ENCODE measurements at places on chromosomes 2 and 18. TPM values are rescaled to one million over a fixed set of nuclear protein-coding genes. Genes with fewer than 3 reads are reported as not detected.

- no peaks in the 10 kb centered on the region for H3K27me3 ChIP-seq
- no peaks in the 10 kb centered on the region for H3K36me3 ChIP-seq
- H3K4me1 ChIP-seq: no peaks in the 10 kb centered on the region
- H3K27ac ChIP-seq: no peak overlapping the region
- DNase-seq: no peak
- H3K4me3 ChIP-seq: no peak overlapping the region
Observed at GRCh38 chr2:141055531-141055930, 1075.3 kb downstream of the LRP1B start.

DNA sequence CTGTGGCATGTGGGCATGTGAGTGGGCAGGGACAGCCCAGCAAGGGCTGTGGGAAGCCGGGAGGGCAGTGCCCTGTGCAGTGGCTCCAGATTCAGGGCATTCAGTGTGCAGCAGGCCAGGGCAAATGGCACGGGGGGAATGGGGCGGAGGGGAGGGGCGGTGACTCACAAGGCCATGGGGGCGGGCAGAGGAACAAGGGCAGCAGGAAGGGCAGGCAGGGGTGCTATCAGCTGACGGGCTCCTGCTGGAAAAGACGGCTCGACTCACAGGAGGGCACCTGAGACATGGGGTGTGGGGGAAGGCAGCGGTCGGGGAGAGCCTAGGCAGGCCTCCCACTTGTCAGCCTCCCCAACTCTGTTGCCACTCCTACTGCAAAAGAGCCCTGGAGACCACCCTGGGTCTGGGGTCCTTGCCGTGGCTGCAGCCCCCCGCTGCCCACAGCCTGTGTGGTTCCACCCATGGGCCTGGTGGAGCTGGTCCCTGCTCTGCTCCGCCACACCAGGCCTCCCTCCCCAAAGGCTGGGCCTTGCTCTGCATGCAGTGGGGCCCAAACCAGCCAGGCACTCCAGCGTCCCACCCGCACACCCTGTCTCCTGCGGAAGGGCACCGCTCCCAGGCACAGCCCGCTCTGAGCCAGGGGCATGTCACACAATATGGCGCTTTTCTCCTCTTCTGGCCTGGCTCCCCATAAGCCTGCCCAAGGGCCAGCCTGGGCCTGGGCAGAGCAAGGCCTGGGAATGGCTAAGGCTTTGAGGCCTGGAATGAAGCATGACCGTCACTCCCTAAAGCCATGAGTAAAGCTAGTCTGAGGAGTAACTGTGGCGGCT lies 25.9 kb downstream of the HS6ST1 start:
- DNase-seq: no peak
- H3K4me1 ChIP-seq: no peaks in the 10 kb centered on the region
- no peak overlapping the region for H3K4me3 ChIP-seq
- no peaks in the 10 kb centered on the region for H3K27me3 ChIP-seq
- H3K27ac ChIP-seq: no peak overlapping the region
- H3K36me3 ChIP-seq: peaks cover 4% of the 10 kb centered on the region

GRCh38 chr2:225319872-225320271 lies 79.6 kb upstream of the NYAP2 start:
- H3K36me3 ChIP-seq: no peaks in the 10 kb centered on the region
- H3K27me3 ChIP-seq: no peaks in the 10 kb centered on the region
- no peak for DNase-seq
- H3K4me1 ChIP-seq: no peaks in the 10 kb centered on the region

GRCh38 chr2:216624251-216624650 lies 9.0 kb upstream of the IGFBP2 start:
- no peak overlapping the region for H3K4me3 ChIP-seq
- H3K27me3 ChIP-seq: no peaks in the 10 kb centered on the region
- DNase-seq: no peak
- no peaks in the 10 kb centered on the region for H3K36me3 ChIP-seq

OBSL1 gene
- total RNA-seq: 303 TPM

- no peak overlapping the region for H3K27ac ChIP-seq
- H3K4me1 ChIP-seq: peaks cover 19% of the 10 kb centered on the region
- no peaks in the 10 kb centered on the region for H3K27me3 ChIP-seq
Observed at GRCh38 chr2:8502316-8502715, 179.5 kb upstream of the ID2 start.

CRYGD gene
- total RNA-seq: not detected

SANBR gene
- total RNA-seq: 7.3 TPM

GRCh38 chr2:129193961-129194360 lies 785.5 kb upstream of the RAB6C start:
- H3K27me3 ChIP-seq: no peaks in the 10 kb centered on the region
- no peak for DNase-seq
- no peaks in the 10 kb centered on the region for H3K4me1 ChIP-seq
- no peak overlapping the region for H3K27ac ChIP-seq
- H3K36me3 ChIP-seq: no peaks in the 10 kb centered on the region
- H3K4me3 ChIP-seq: no peak overlapping the region

DNA sequence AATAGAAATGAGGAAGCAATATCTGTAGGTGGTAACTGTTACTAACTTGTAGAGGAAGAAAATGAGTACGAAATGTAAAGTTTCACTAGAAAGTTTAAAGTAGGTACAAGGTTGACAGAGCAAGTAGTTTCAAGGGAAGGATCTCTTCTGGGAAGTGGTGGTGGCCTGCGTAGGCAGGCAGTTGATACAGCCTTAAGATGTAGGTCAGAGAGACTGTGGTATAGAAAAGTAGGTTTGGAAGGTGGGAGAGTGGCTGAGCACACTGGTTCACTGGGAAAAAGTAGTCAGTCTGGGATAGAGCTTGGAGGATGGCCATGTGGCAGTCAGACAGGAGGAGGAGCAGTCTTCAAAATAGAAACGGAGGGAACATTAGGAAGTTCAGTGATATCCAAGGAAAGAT lies 23.5 kb downstream of the KDM3A start:
- DNase-seq: no peak
- peaks cover 4% of the 10 kb centered on the region for H3K4me1 ChIP-seq
- H3K27me3 ChIP-seq: no peaks in the 10 kb centered on the region
- H3K36me3 ChIP-seq: peaks cover 66% of the 10 kb centered on the region

- no peak for DNase-seq
- no peak overlapping the region for H3K4me3 ChIP-seq
Observed at GRCh38 chr18:22471546-22472131, 53.9 kb upstream of the CTAGE1 start.

ACMSD gene
- not detected for total RNA-seq

FAM237A gene
- total RNA-seq: not detected

FRZB gene
- total RNA-seq: not detected

- DNase-seq: no peak
- H3K27me3 ChIP-seq: no peaks in the 10 kb centered on the region
- H3K36me3 ChIP-seq: no peaks in the 10 kb centered on the region
- H3K4me3 ChIP-seq: no peak overlapping the region
- no peak overlapping the region for H3K27ac ChIP-seq
Observed at GRCh38 chr2:184743096-184743495, 144.8 kb downstream of the ZNF804A start.

DNA sequence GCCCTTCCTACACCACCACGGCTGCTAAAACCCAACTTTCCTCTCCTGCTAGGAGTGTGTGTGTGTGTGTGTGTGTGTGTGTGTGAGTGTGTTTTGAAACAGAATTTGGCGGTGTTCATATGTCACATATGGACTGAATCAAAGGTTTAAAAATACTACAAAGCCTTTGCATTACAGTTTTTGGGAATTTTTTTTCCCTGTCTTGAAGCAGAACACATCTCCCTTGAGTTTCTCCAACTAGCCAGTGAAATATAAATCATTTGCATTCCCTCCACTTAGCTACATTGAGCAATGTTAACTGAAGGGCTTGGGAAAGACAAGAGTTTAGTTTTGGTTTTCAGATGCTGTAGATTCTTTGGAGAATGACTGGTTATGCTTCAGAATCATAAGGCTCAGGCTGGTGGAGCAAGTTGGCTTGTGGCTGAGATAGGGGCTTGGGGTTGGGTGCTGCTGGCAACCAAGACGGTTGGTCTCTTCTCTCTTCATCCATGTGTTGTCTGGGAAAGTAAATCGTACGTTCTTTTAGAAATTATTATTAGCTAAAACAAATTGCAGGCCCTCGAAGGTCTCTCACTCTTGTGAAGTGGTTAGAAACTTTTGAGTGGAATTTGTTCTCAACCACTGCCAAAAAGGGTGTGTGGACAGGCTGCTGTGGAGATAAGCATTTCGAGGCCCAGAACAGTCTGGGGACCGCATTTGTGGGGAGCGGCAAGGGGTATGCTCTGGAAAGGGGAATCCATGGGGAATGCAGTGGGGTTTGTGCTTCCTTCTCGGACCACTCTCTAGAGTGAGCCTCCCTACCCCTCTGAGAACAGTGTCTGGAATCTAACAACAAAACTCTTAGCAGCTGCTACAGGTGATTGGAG lies 1.4 kb downstream of the NRP2 start:
- peaks cover 44% of the 10 kb centered on the region for H3K4me1 ChIP-seq
- DNase-seq: no peak
- no peaks in the 10 kb centered on the region for H3K27me3 ChIP-seq

SKOR2 gene
- total RNA-seq: not detected

DNA sequence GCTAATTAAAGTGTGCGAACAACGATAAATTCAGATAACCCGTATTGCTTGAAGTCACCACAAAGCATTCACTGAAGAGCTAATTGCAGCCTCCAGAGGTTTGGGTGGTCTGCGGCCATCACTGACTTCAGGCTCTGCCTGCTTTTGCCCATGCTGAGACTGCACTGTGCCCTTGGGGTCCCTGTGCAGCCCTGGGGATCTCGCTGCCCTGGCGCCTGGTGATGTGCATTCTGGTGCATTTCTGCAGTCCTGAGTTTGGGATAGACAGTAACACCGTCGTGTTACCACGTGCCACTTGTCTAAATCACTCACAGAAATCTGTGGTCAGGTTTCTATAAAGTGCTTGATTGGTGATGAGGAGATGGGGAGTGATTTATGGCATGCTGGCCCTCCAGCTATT lies 27.6 kb downstream of the LDLRAD4 start:
- no peaks in the 10 kb centered on the region for H3K36me3 ChIP-seq
- no peak overlapping the region for H3K27ac ChIP-seq
- H3K4me1 ChIP-seq: no peaks in the 10 kb centered on the region
- H3K27me3 ChIP-seq: no peaks in the 10 kb centered on the region
- no peak for DNase-seq

POTEI gene
- total RNA-seq: under 0.01 TPM

C2orf66 gene
- total RNA-seq: not detected

DNA sequence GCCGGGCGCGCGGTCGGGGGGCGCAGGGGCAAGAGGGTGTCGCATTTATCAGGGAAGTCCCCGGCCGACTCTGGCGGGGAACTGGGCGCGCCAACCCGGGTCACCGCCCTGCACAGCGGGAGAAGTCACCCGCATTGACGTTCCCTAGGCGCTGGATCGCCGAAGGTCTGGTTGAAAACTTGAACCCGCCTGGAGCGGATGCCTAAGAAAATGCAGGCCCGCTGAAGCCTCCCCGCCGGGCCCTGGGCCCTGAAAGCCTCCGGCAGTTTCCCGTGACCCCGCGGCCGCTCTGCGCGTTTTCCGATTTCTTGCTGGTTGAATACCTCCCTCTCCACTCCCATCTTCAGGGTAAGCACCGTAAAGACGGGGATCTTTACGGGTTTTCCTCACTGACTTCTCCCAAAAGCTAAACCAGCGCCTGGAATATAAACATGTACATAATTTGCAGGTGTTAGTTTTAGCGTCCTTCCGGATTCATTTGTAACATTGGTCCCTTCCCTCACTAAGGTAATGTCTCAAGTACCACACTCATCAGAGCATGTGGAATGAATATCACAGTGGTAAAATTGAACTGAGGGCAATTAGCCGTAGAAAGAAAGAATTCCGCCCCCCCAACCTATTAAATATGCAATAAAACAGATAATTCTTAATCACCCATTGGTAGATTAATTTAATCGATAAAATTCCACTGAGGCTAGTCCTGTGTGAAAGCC lies 675 bp upstream of the SPIRE1 start:
- no peaks in the 10 kb centered on the region for H3K36me3 ChIP-seq
- peak; percentile 32 for DNase-seq
- peak overlapping the region; percentile 95 for H3K27ac ChIP-seq
- H3K4me3 ChIP-seq: peak overlapping the region; percentile 86
- no peaks in the 10 kb centered on the region for H3K27me3 ChIP-seq
- H3K4me1 ChIP-seq: peaks cover 38% of the 10 kb centered on the region

DNA sequence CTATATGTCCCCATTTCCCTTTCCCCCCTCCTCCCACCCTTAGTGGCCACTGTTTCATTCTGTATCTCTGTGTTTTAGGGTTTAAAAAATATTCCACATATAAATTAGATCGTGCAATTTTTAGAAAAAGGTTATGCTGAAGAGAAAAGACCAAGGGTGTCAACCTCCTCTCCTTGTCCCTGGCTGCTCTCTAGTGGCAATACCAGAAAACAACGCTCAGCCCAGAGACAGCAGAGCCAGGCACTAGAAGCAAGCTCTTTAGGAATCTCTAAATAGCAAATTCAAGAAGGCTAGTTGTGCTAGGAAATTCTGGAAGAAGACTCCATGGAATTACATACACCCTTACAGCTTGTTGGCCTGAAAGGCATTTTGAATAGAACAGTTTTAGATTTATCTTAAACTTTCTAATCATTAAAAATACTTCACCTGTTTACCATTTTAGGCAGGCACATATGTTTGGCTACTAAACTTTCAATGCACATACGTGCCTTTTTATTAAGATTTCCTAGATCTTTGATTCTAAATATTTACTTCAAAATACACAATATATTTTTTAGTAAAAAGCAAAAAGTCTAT lies 35.1 kb upstream of the RASGRP3 start:
- DNase-seq: peak; percentile 39
- no peak overlapping the region for H3K4me3 ChIP-seq
- H3K36me3 ChIP-seq: no peaks in the 10 kb centered on the region
- no peak overlapping the region for H3K27ac ChIP-seq
- H3K4me1 ChIP-seq: peaks cover 5% of the 10 kb centered on the region

- no peaks in the 10 kb centered on the region for H3K36me3 ChIP-seq
- no peak overlapping the region for H3K27ac ChIP-seq
- no peaks in the 10 kb centered on the region for H3K27me3 ChIP-seq
- no peaks in the 10 kb centered on the region for H3K4me1 ChIP-seq
- no peak for DNase-seq
Observed at GRCh38 chr2:8877894-8878293, 40.5 kb upstream of the KIDINS220 start.

GRCh38 chr2:26453421-26454329 lies 24.2 kb downstream of the OTOF start:
- H3K36me3 ChIP-seq: no peaks in the 10 kb centered on the region
- no peak overlapping the region for H3K4me3 ChIP-seq
- H3K27ac ChIP-seq: no peak overlapping the region
- H3K27me3 ChIP-seq: no peaks in the 10 kb centered on the region
- H3K4me1 ChIP-seq: peaks cover 4% of the 10 kb centered on the region
- DNase-seq: no peak

- H3K27ac ChIP-seq: no peak overlapping the region
- no peak for DNase-seq
- no peaks in the 10 kb centered on the region for H3K27me3 ChIP-seq
- H3K4me1 ChIP-seq: no peaks in the 10 kb centered on the region
- no peak overlapping the region for H3K4me3 ChIP-seq
Observed at GRCh38 chr18:74836296-74837139, 238.8 kb downstream of the ZNF407 start.
